ENCODE measurements at places on chromosomes 16 and 17. TPM values are rescaled to one million over a fixed set of nuclear protein-coding genes. Genes with fewer than 3 reads are reported as not detected.
A peak's percentile ranks its signal among the peaks of the same experiment; 100 is the strongest.

DNA sequence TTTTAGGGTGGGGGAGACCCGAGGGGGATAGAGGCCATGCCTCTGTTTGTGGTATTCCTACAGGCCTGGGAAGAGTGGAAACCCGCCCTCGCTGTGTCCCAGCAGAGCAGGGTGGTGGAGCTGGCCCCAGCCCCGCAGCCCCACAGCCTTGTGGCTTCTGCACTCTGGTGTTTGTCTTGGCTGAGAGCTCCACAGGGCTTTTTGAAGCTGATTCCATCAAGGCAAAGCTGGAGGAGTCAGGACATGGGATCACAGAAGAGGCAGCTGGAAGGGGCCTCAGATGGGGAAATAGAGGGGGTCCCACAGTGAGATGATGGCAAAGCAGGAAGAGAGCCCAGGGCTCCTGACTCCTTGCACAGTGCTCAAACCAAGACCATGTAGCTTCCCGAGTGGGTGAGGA lies 5.0 kb upstream of the WFIKKN2 start:
- no peak overlapping the region for H3K27ac ChIP-seq
- no peaks in the 10 kb centered on the region for H3K4me1 ChIP-seq
- no peaks in the 10 kb centered on the region for H3K36me3 ChIP-seq
- no peak for DNase-seq
- no peak overlapping the region for H3K4me3 ChIP-seq
- H3K27me3 ChIP-seq = no peaks in the 10 kb centered on the region

DNA sequence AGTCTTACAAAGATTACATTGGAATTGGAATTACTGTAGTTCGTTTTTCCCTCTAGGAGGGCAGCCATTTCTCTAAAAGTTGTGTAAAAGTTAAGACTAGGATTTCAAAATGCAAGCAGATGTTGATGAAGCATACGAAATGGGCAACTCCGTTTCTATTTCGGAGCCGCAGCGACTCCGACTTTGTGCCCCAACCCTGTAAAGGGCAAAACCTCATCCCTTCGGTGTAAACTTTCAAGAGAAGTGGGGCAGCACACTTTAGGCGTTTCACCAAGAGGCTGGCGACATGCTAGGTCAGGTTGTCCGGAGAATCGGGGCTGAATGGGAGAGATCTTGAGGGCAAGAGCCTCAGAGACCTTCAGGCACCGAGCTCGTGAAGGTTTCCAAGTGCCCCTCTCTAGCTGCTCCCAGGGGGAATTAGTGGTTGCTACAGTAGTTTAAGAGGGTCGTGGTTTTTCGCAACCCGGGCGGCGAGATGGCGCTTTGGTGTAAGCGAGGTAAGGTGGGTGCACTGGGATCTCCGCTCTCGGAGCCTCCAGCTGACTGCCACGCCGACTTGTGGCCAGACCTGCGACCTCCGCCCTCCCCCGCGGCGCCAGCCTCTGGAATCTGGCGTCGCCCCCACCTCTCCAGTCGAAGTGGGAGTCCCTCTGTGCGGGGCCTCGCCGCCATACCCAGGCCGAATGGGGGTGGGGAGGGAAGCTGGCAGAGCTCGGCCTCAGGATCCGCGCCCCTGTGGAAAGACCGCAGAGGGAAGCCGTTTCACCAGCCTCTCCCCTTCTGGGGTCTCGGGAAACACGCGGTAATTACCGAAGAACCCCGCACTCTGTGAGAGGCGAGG lies 1.0 kb upstream of the HEXIM2 start:
- peak; percentile 42 for DNase-seq
- H3K27me3 ChIP-seq = no peaks in the 10 kb centered on the region
- peak overlapping the region; percentile 90 for H3K4me3 ChIP-seq
- H3K36me3 ChIP-seq = no peaks in the 10 kb centered on the region
- peaks cover 6% of the 10 kb centered on the region for H3K4me1 ChIP-seq

DNA sequence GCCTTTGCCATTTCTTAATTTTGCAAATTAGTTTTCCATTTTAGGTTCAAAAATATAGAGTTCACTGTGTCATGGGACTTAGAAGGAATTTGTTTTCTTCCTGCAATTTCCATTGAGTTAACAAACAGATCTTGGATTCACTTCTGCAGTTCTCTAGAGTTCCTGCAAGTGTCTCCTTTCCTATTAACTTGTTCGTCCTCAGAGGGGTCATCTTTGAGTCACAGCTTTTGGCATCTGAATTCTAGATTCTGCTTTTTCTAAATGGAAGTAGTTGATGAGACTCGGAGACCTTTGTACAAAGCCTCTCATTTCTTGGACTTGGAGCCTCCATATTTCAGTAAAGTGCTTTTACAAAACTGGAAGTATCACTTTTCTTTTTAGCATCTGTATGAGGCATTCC lies 323.3 kb downstream of the BCAS3 start:
- no peak overlapping the region for H3K27ac ChIP-seq
- no peaks in the 10 kb centered on the region for H3K27me3 ChIP-seq
- no peak overlapping the region for H3K4me3 ChIP-seq
- no peaks in the 10 kb centered on the region for H3K4me1 ChIP-seq

AGRP gene
- not detected for total RNA-seq

MT1F gene
- 26.9 TPM for total RNA-seq

XAF1 gene
- total RNA-seq = not detected
